ENCODE measurements at places on chromosomes 12 and 14.
A peak's percentile ranks its signal among the peaks of the same experiment; 100 is the strongest.

GRCh38 chr12:118402251-118402650 is 25.9 kb downstream of the SUDS3 start:
- no peak for DNase-seq

DNA sequence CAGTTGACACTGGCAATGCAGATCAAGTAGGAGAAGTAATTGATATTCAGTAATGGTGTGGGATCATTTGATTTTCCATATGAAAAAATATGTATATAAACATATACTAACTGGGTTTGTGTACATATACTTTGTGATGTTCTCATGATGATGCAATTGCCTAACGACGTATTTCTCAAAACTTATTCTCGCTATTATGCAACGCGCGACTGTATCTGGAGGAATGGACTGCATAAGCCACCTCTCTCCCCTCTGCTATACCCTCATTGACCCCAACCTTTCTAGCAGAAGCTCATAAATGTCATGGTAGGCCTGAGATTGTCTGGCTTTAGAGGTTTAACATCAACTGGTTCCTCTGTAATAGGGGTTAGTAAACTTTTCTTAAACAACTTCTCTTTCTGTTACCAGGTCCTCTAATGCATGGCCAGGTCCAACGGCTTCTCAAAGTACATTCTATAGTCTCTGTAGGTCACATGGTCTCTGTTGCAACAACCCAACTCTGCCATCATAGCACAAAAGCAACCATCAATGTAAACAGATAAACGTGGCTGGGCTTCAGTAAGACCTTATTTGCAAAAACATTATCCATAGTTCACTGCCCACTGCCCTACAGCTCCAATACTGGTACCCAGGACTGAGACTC is 59.3 kb downstream of the FOXN3 start:
- DNase-seq, result no peak

DNA sequence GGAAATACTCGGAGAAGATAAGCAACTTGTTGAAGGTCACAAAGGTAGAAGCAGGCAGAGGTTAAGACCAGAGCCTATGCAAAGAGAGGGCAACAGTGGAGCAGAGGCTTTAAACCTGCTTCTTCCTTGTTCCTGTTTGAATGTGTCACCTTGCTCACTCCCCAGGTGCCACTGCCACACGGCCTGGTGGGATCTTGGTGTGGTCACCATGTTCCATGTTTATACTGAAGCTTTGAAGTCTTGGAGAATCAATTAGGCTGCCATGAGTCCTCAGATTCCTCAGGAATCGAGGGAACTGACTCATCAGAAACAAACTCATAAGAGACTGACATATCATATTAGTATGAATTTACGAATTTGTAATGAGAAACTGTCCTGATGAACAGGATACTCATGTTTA is 46.8 kb downstream of the IQSEC3 start:
- DNase-seq, result no peak

DNA sequence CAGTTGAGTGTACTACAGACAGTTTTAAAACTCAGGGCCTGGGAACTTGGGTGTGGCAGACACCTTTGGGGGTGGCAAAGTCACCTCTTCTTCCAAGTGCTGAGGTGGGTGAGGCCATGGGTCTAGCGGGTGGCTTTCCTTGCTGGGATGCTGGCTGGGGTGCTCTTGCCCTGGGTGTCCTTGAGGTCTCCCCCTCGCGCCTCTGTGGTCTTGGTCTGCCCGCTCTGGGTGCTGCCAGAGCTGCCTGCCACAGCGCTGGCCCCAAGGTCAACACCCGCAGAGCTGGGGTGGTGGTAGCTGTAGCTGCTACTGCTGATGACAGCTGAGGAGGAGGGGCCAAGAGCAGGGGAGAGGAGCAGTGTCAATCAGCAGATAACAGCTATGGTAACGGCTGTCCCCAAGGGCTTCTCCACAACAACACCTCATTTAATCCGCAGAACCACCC is 6.8 kb downstream of the KRT74 start:
- no peak for DNase-seq

DNA sequence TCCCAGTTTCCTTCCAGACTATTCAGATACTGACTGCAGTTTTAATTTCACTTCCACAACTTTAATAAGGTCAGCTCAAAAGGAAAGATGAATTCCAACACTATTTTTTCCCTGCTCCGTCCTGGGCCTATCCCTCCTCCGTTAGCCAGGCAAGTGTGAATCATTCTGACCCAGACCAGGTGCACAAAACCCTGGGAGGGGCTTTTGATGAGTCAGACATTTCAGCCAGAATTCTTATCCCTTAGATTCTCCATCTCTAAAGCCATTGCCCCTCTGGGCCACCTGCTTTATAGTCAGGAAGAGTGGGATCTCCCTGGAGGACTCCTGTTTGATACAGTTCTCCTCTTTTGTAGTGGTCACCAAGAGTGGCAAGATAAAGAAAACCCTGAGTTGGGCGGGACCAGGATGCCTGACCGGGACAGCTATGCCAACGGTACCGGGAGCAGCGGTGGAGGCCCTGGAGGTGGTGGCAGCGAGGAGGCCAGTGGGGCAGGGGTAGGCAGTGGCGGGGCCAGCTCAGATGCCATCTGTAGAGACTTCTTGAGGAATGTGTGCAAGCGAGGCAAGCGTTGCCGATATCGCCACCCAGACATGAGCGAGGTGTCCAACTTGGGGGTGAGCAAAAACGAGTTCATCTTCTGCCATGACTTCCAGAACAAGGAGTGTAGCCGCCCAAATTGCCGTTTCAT is 2.2 kb downstream of the ZC3H10 start:
- DNase-seq, result no peak

- DNase-seq, result peak; percentile 37
Measured at GRCh38 chr12:54251667-54252284, 28.1 kb downstream of the CBX5 start.

DNA sequence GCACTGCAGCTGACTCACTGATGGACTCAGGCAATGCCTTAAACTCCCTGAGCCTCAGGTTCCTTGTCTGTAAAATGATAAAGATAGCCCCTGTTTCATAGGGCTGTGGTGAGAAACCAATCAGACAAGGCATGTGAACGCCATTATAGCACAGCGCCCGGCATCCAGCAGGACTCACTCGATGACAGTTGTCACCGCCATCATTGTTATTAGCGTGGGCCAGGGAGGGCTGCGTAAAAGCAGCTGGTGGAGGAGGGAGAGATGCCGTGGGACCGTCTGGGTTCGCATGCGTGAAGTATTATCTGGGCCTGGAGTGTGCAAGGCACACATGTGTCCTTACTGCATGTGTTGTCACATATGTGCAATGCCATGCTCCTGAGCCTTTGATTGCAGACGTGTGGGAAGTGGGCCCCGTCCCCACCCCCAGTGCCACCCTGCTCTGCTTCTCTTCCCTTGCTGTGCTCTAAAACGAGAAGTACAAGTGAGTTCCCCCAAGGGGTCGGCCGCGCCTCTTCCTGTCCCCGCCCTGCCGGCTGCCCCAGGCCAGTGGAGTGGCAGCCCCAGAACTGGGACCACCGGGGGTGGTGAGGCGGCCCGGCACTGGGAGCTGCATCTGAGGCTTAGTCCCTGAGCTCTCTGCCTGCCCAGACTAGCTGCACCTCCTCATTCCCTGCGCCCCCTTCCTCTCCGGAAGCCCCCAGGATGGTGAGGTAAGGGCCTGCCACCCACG is at the start of gene PTPN6:
PTPN6 (plus strand) TSS at position 546 of the 730 bp plus-strand sequence; CDS start at position 703, 157 bp downstream.
- DNase-seq, result no peak
